Fibroblast of skin of abdomen (primary cell): ENCODE measurements at places on chromosomes 2 and 18.

- DNase-seq: peak; percentile 24
Measured at GRCh38 chr2:7588295-7588694, 671.1 kb downstream of the RNF144A start.

- DNase-seq: no peak
Measured at GRCh38 chr2:121696410-121696930, 40.2 kb downstream of the NIFK start.

- no peak for DNase-seq
Measured at GRCh38 chr2:152284398-152284797, 50.6 kb upstream of the FMNL2 start.

GRCh38 chr18:9803063-9803697 lies 82.6 kb upstream of the TXNDC2 start:
- no peak for DNase-seq

DNA sequence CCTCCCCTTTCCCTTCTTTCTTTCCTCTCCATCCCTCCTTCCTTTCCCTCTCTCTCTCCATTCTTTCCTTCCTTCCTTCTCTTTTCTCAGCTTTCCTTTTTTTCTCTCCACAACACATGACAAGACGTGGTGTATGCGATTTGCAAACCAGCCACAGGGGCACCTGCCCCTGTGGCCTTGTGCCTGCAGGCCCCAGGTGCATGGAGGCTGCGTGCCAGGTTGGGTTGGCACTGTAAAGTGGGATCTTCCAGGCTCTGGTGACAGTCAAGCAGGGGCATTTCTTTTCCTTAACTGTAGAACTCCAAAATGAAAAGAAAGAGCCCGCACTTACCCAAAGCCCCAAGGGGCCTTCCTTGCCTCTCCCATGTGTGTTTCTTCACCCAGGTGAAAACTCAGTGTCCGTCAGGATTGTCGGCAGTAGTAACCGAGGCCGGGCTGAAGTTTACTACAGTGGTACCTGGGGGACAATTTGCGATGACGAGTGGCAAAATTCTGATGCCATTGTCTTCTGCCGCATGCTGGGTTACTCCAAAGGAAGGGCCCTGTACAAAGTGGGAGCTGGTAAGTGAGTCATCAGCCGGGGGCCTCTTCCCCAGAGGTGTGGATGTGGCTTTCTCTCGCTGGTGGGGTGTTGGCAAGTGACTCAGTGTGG lies 50.9 kb downstream of the MARCO start:
- DNase-seq: no peak

DNA sequence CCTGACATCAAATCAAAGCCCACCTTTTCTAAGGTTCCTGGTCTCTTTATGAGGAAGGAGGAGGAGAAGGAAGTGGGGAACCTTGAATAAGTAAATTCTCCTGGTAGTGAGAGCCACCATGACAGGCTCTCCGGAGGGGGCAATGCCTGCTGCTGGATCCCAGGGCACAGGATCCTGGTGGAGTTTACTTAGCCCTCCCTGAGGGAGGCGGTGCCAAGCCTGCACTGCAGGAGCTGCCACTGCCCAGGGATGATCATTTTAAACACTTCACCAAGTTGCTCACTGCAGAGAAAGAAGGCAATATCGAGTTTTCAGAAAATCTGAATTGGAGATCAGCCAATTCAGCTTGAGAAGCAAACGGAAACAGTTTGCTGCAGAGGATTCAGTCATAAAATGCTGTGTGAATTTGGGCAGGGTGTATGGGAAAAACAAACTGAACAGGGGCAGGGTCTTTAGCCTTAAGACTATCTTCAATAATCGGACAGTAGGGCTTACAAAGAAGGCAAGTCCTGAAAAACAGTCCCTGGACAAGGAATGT lies 200.7 kb downstream of the RAD51AP2 start:
- no peak for DNase-seq

GRCh38 chr2:236452238-236452637 lies 117.4 kb upstream of the ACKR3 start:
- DNase-seq: peak; percentile 42

DNA sequence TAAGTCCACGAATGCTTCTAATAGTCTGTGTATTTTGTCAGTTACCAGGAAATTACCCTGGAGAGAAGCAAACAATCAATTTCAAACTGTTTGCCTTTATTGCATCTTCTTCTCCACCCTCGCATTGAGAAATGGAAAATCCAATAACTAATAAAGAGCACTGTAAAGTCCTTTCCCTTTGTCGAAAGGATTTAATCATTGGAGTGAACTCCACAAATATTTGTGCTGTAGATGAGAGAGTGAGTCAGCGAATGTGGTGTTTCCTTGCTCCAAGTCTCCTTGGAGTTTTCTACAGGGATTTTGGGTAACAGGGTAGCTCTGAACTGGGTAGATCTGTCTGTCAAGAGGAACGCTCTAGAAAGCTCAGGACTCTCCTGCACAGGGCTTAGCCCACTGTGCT lies 240.2 kb downstream of the KCNS3 start:
- DNase-seq: peak; percentile 44

GRCh38 chr2:79292958-79293315 lies 133.4 kb upstream of the REG3A start:
- no peak for DNase-seq

GRCh38 chr18:55525845-55526244 lies 62.1 kb downstream of the TCF4 start:
- DNase-seq: no peak

DNA sequence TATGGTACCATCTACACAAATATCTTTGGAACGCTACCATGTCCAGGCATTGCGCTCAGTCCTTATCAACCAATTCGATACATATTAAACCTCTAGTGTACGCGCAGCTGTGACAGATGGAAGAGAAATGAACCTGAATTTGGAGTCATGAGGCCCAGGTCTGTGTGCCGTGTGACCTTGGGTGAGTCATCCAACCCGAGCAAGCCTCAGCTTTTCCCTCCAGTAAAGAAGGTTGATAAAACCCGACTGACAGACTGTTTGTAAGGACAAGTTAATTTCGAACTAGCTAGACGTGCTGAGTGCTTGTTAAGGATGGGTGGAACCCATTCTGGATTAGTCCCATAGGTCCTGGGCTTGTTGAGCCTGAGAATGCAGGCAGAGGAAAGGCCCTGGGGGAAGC lies 28.2 kb downstream of the GREB1 start:
- DNase-seq: no peak
